ENCODE measurements at places on chromosomes 4 and X.

GRCh38 chr4:74114234-74114633 lies 15.2 kb upstream of the CXCL2 start:
- DNase-seq, result no peak

DNA sequence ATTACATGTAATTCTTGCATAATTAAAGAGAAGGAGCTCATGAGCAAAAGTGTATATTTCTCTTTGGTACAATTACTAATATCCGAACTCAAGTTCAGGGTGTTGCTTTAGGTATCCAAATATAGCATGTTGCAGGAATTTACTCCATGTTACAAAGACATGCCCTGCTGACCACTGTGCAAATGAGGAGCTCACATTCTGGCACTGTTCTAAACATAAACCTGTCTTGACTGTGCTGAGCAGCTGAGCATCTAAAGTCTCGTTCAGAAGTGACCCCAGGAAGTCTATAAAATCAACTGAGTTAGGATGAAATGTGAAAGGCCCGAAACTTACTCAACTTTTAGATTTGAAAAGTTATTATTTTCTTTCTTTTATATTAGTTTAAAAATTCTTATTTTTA lies 124.3 kb downstream of the STIM2 start:
- DNase-seq, result no peak

GRCh38 chr4:138105331-138105730 lies 136.8 kb downstream of the SLC7A11 start:
- DNase-seq, result no peak

- no peak for DNase-seq
These were observed 817.3 kb upstream of the AGA start for GRCh38 chr4:178259566-178259965.

- DNase-seq, result no peak
These were observed 639.7 kb downstream of the TRIML1 start for GRCh38 chr4:188778905-188779304.

DNA sequence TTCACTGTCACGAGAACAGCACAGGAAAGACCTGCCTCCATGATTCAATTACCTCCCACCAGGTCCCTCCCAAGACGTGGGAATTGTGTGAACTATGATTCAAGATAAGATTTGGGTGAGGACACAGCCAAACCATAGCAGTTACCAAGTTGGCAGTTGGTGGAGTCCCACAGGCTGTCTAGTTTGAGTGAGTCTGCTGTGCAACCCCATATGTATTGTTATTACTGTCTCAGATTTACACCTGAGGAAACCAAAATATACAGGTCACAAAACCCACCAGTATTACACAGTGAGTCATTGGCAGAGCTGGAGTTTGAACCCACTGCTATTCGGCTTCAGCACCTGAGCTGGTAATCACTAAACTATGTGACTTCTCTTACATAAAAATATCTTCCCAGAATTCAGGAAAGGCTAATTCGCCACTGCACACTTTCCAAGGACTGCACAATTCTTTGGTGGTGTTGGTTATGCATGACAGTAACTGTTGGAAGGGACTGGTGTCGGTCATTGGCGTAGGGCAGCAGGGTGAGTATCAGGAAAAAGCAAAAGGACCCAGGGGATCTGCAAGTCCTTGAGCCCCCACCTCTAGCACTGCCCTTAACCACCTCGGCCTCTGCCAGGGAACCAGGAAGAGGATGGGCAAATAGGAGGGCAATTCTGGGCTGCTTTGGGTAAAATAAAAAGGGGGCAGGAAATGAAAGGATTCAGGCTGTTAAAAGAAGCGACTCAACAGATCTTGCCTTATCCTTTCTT lies 110.1 kb downstream of the USP46 start:
- DNase-seq, result no peak

GRCh38 chr4:92163348-92163747 lies 140.4 kb upstream of the GRID2 start:
- no peak for DNase-seq

- no peak for DNase-seq
These were observed 581.6 kb upstream of the KLHL4 start for GRCh38 chrX:86935988-86936387.

- DNase-seq, result no peak
These were observed 2.6 kb downstream of the MSX1 start for GRCh38 chr4:4862071-4862551.

- DNase-seq, result no peak
These were observed 153.6 kb downstream of the RBMX2 start for GRCh38 chrX:130555341-130555740.

DNA sequence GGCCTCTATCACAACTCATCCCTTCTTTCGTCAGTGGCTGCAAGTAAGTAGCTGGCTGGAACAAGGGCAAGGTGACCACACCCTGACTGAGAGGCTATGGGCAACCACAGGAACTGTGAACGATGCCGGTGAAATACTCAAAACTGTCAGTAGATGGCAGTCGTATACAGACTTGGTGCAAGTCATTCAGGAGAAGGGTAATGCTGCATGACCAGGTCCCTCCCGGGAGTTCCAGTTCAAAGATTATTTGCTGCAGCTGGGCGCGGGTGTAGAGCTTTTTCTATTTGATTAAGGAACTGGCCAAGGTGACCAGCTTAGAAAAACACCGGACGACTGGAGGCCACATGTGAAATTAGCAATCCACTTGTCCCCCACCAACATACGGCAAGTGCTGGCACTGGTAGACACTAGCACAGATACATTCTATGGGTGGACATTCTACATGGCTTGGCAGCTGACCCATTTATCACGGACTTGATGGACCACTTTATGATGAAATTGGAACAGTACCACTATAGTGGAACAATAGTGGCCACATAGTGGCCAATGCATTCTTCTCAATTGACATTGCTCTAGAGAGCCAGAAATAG lies 726.6 kb downstream of the TRAM1L1 start:
- DNase-seq, result peak; percentile 89

DNA sequence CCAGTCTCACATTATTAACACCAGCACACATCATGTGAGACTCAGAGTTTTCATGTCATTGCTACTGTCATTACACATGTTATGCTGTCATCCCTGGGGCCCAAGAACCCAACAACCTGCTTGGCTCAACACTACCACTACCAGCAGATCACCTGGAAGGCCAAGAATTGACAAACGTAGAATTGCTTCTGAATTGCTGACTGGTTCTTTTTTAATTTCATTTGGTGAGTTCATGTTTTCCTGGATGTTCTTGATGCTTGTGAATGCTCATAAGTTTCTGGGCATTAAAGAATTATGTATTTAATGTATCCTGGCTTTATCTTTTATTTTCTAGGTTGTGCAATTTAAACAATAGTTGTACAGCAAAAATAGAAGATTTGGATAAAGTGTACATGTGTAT lies 40.2 kb downstream of the ACTRT1 start:
- DNase-seq, result no peak
